Jurkat, Clone E6-1 (cell line): ENCODE measurements at places on chromosomes 1 and 21.
A peak's percentile ranks its signal among the peaks of the same experiment; 100 is the strongest.

GRCh38 chr1:41357451-41358101, 3.7 kb upstream of the FOXO6 start:
- peak; percentile 60 for DNase-seq

- DNase-seq: no peak
Measured at GRCh38 chr1:96220651-96221050, 500.9 kb upstream of the PTBP2 start.

DNA sequence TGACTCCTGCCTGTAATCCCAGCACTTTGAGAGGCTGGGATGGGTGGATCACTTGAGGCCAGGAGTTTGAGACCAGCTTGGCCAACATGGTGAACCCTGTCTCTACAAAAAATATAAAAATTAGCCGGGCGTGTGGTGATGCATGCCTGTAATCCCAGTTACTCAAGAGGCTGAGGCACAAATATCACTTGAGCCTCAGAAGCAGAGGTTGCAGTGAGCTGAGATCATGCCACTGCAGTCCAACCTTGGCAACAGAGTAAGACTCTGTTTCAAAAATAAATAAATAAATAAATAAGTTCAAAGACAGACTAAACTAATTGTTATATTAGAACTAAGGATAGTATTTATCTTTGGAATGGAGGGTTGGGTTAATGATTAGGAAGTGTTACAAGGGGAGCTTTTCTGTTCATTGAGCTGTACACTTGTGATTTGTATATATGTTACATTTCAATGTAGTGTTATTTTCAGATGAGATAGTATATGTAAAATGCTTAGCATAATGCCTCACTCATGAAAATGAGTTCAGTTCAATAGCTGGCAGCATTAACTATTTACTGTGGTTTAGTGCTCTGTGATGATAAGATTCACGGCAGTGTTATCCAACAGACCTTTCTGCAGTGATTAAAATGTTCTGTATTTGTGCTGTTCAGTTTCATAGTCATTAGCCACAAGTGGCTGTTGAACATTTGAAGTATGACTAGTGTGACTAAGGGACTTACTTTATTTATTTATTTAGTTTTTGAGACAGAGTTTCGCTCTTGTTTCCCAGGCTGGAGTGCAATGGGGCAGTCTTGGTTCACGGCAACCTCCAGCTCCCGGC, 47.7 kb downstream of the OSBPL9 start:
- DNase-seq: no peak

DNA sequence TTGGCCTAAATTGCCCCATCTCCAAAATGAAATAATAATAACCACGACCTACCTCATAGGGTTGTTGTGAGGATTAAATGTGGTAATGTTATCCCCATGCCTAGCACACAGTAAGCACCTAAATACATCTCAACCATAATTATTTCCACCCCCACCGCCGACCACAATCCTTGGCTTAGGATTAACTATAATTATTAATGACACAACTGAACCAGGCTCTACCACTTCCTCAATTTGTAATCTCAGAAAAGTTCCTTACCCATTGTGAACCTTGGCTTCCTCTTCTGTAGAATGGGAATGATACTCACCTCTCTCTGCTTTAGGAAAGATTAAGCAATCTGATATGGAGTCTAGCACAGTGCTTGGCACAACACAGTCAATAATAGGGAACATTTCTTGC, 44.3 kb upstream of the TACSTD2 start:
- DNase-seq: no peak

- DNase-seq: no peak
Measured at GRCh38 chr1:43147625-43148327, 24.3 kb downstream of the EBNA1BP2 start.

- DNase-seq: peak; percentile 39
Measured at GRCh38 chr1:213374369-213374768, 323.3 kb downstream of the RPS6KC1 start.
